ENCODE measurements at places on chromosomes 2 and 18. TPM values are rescaled to one million over a fixed set of nuclear protein-coding genes. Genes with fewer than 3 reads are reported as not detected.
A peak's percentile ranks its signal among the peaks of the same experiment; 100 is the strongest.

DNA sequence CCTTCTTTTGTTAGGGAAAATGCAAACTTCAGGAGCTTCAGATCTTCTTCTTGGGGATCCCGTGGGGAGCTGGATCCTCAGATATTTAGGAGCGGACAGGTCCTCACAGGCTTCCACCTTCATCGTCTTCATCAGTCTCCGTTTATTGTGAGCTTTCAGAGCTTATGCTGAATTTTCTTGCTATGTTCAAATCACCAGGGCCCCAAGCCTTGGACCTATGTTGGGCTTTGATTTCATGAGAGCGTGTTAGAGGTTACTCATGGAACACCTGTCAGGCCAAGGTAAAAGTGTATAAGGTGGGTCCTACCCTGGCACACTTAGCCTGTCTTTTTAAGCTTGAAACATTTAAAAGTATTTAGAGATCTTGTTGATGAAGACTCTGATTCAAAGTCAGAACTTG, 212.9 kb downstream of the FAM210A start:
- no peak for DNase-seq

DNA sequence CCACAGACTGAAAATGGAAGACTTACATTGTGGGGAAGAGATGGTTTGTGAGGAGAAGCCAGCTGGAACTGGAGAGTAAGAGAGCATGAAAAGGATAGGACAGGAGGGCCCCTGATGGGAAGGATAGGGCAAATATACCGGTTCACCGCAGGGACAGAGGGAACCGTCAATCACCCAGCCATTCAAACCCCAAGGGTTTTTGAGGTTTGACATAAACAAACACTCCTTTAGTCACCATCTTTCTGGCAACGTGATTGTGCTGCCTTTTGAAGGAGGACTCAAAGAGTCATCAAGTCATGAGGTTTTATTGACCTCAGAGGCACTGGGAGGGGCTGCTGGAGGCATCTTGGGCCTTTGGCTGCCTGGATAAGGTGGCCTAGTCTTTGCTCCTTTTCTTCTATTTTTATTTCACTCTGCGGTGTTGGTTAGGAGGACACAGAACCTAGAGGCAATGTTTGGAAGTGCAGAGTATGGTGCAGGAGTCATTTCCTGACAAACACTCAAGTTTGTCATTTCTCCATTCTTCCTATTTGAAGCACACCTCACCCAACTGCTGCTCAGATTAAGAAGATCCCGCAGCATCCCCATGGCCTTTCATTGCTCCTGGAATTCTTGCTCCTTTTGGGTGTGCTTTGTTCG, 487.3 kb upstream of the SPRED2 start:
- DNase-seq: no peak

DNA sequence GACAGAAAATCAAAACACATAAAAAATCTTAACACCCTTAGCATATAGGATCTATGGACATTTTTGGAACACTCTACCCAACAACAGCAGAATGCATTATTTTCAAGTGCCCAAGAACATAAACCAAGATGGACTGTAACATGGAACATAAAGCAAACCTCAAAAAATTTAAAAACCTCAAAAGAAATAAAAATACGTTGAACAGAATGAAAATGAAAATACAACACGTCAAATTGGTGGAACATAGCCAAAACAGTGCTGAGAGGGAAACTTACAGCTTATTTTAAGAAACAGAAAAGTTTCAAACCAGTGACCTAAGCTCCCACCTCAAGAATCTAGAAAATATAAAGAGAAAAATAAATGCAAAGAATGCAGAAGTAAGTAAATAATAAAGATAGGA, 58.3 kb upstream of the BCL2L11 start:
- DNase-seq: no peak

The SNED1 gene
- 90.1 TPM for total RNA-seq

DNA sequence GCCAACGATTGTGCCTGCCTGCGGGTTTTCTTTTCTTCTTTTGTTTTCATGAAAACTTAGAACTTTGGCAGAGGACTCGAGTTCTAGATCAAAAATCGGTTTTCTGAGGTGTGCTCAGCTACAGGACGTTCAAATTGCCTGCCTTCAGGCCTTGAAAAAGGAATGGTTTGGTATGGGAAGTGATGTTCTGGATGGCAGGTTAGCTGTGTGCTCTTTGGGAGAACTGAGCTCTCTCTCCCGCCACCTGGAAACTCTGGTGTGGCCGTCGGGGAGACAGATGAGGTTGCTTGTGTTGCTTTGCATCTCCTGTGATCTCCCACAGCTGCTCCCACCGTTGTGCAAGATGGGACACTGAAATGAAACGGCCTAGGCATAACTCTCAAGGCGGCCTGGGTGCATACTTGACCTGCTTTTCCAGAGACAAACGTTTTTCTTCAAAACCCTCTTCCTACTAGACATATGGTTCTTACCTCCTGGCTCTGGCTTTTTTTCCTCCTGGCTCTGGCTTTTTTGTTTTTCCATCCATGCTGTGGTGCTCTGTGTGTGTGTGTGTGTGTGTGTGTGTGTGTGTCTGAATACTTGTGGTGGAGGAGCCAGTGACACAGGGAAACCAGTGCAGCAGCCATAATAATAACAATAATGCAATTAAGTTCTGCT, 2.0 kb downstream of the FMNL2 start:
- DNase-seq: no peak

DNA sequence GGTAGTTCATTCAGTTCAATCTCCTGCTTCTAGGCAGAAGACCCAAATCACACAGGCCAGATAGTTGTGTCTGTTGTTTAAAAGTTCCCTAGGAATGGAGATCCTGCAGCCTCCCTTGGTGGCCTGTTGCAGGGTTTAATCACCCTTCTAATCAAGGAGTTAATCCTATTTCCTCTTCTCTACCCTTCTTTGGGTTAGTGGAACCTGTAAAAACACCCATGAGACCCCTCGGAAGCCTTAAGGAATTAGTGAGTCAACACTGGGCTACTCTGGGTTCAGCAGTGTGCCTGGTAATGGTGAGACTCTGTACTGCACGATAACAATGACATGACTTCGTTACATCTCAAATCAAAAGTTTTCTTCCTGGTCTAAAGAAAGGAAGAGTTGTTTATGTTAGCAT, 217.6 kb upstream of the NRP2 start:
- DNase-seq: no peak

DNA sequence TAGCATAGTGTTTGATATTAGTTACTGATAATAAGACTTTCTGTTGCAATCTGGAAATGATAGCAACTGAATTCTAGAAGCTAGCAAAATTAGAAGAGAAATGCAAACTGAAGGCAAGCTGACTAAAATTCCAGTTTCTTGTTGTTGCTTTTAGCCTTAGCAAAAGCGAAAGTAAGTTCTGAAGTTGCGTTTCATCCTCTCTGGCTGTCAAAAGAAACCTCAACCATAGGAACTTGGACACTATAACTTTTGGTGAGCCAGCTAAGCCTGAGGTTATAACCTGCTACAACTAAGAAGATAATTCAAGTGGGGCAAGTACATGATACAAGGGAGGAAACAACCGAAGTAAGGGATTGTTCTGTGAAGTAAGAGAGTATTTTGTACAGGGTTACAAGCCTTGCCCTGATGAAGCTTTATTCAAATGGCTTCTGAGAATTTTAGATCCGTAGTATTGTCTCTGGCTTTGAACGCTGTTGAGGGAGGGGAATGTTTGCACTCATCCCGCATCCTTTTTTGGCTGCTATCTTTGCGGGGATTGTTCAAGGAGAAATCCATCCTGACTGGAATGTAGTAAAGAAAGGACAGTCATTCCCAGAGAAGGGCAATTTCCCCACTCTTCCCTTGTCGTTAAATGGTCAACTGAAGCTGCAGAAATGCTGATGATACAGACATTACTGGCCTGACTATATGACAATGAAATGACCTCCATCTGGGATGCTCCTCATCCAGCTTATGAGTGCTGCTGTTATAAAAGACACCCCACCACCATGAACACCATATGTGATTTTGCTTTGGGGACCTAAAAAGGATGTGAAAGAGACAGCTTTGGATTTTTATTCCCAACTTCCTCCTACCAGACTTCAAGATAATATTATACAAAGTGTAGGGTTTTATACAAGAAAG, 7.0 kb upstream of the TMX3 start:
- DNase-seq: peak; percentile 28

DNA sequence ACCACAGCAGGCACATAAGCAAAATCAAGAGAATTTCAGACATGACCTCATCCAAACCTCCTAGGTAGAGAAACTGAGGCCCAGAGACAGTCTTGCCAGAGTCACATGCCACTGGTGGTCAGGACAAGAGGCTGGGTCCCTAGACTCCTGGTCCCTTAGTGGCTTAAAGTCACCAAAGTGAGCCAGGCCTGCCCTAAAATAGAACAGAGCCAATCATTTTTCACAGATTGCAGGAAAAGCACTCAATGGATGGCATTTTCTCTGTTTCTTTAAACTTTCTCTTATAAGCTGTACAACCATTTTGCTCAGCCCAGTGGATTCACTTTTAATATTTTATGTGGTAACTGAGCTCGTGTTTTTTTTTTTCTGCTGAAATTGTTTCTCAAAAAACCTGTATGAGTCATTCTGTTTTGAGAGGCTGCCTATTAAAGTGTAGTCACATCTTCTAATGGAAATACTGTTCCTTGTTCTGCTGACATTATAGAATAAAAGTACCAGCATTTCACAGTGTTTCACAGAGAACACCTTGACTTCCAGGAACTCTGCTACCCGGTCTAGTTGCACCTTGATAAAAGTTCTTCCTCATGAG, 29.6 kb downstream of the STEAP3 start:
- DNase-seq: no peak

The FSIP2 gene
- 0.49 TPM for total RNA-seq

DNA sequence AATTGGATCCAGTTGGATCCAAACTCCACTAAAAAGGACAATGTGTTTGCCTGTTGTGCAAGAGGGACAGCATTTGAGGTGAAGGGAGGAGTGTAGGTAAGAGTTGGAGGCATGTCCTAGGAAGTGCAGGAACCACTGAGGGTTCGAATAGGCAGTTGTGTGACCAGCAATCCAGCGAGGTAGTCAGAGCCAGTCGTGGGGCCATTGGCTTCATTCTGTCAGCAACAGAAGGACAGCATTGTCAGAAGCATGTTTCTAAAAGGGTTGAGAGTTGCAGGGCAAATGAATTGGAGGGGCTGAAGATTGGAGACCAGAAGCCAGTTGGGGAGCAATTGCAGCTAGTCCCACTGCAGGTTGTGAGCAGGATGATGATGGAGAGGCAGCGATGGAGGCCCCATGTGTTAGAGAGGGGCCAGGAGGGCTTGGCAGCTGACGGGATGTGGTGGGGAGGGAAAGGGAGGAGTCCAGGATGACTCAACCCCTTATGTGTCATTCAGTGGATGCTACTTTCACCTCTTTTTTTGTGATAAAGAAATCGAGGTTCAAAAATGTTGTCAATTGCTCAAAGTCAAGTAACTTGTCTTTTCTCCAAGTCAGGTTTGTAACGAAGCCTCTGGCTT, 96.7 kb upstream of the SIX3 start:
- no peak for DNase-seq

The ZNF396 gene
- total RNA-seq: 7.3 TPM

The PUS10 gene
- total RNA-seq: 8.0 TPM

The DRC1 gene
- total RNA-seq: not detected
